ENCODE measurements at places on chromosomes 16 and 17. TPM values are rescaled to one million over a fixed set of nuclear protein-coding genes. Genes with fewer than 3 reads are reported as not detected.

The CRISPLD2 gene
- total RNA-seq: 3.1 TPM

The SCN4A gene
- total RNA-seq: 0.16 TPM

The CEP20 gene
- total RNA-seq: 24.3 TPM

The KDM8 gene
- total RNA-seq: 2.5 TPM

The MYH4 gene
- total RNA-seq: not detected

The COQ9 gene
- total RNA-seq: 37.8 TPM

The G6PC3 gene
- 29.9 TPM for total RNA-seq

Data from bronchial smooth muscle cell (primary cell).